Activated CD8-positive, alpha-beta memory T cell treated with anti-CD3 and anti-CD28 coated beads for 36 hours (primary cell): ENCODE measurements at places on chromosomes 2 and 18. TPM values are rescaled to one million over a fixed set of nuclear protein-coding genes. Genes with fewer than 3 reads are reported as not detected.

Gene GPBAR1
- 0.29 TPM for total RNA-seq

Gene UCN
- 1.0 TPM for total RNA-seq

Gene THADA
- total RNA-seq, result 54.2 TPM

Gene GCKR
- not detected for total RNA-seq

Gene MARCO
- not detected for total RNA-seq

Gene SAG
- 0.15 TPM for total RNA-seq

Gene LDAH
- 26.6 TPM for total RNA-seq

Gene UGT1A6
- not detected for total RNA-seq

Gene ANKRD62
- not detected for total RNA-seq

Gene FSHR
- total RNA-seq, result not detected

Gene INHBB
- not detected for total RNA-seq

Gene BIN1
- total RNA-seq, result 83.8 TPM

Gene LBX2
- 0.51 TPM for total RNA-seq

Gene LOXHD1
- not detected for total RNA-seq

Gene DSG4
- not detected for total RNA-seq

Gene MTLN
- 118 TPM for total RNA-seq

Gene GNLY
- total RNA-seq, result 22.1 TPM

Gene LYPD6
- total RNA-seq, result not detected

Gene MC5R
- not detected for total RNA-seq

Gene ARHGAP15
- total RNA-seq, result 36.4 TPM

Gene CBLN2
- not detected for total RNA-seq

Gene NOSTRIN
- total RNA-seq, result not detected

Gene CD28
- total RNA-seq, result 70.0 TPM

Gene AGPS
- 64.8 TPM for total RNA-seq

Gene FEV
- total RNA-seq, result not detected

Gene C2orf80
- total RNA-seq, result not detected

Gene HOXD13
- not detected for total RNA-seq

Gene ACVR2A
- 1.4 TPM for total RNA-seq
